ENCODE measurements at places on chromosomes 1 and 21. TPM values are rescaled to one million over a fixed set of nuclear protein-coding genes. Genes with fewer than 3 reads are reported as not detected.

Gene ELF3
- 0.43 TPM for total RNA-seq

DNA sequence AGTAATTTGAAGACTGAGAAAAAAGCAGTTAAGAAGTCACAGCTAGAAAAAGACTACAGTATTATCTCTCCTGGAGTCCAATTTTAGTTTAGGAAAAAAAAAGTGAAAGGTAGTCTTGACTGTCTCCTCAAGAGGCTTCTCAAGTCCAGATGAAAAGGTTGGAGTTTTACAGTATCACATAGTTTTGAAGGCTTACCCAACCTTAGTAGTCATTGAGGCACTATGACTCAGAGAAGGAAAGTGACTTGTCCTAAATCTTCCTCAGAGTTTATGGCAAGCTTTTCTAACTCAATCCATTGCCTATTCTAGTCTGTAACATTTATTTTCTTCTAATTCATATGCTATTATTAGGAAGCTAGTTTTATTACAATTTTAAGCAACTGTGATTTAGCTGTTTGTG is 174.9 kb downstream of the DPYD start:
- DNase-seq, result no peak

Gene RASAL2
- total RNA-seq, result 39.6 TPM

- DNase-seq, result no peak
Measured at GRCh38 chr1:201013031-201013485, 10.5 kb downstream of the KIF21B start.

DNA sequence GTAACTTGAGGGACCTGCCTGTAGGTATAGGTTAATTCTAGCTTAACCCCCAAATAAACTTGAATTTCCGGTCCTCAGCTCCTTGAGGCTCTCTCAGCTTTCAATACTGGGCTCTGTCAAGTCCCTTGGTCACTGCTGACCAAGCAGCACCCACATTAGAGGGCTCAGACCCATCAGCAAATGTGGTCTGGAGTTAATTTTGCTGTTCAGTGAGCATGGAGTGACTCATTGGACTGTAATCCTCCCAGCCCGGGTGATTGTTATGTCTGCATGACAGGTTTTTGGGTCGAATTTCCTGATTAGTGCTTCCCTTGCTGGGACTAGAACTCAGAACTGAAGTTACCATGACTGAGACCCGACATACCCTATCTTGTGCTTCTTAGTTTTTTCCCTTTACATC is 130.6 kb downstream of the URB2 start:
- no peak for DNase-seq

Gene ADARB1
- total RNA-seq, result 17.6 TPM

DNA sequence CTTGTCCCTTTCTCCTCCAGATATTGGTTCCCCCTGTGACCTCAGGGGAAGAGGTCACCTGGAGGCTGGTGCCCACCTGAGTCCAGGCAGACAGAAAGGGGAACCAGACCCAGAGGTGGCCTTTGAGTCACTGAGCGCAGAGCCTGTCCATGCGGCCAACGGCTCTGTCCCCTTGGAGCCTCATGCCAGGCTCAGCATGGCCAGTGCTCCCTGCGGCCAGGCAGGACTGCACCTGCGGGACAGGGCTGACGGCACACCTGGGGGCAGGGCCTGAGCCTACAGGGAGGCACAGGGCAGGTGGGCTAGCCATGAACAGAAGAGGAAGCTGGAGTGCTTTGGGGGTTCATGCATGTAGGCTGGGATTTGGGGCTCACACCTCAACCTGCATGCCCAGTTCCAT is 2.7 kb downstream of the TNFRSF14 start:
- no peak for DNase-seq

- DNase-seq, result no peak
Measured at GRCh38 chr1:50251702-50252101, 143.0 kb downstream of the ELAVL4 start.

Gene OLIG2
- not detected for total RNA-seq

GRCh38 chr1:187383366-187383765 is 554.6 kb downstream of the PLA2G4A start:
- DNase-seq, result no peak

DNA sequence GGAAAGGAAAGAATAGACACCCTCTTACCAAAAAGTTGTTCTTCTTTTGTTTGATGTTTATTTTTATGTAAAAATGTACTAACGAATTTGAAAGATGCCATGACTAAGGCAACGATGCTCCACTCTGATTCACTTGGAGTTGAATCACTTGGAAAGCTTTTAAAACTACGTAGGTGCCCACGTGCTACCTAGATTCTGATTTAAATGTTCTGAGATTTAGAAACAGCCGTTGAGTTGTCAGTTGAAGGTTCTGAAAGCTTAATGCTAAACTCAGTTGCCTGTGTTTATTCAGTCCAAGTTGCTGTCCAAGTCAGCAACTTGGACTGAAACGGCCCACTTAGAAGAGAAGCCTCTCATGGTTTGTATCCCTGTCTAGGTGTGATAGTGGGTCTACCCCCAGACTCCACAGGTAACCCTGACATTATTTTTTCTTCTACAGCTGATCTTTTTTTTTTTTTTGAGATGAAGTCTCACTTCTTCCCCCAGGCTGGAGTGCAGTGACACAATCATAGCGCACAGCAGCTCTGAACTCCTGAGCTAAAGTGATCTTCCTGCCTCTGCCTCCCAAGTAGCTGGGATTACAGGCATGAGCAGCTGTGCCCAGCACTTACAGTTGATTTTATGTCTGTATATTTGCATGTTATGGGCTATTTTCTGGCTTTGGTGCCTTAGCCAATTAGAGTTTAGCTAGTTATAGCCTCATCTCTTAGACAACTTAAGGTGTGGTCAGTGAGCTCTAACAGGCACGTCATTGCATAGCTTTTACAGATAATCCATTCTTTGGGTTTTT is 1.4 kb upstream of the VAMP4 start:
- DNase-seq, result peak; percentile 29

DNA sequence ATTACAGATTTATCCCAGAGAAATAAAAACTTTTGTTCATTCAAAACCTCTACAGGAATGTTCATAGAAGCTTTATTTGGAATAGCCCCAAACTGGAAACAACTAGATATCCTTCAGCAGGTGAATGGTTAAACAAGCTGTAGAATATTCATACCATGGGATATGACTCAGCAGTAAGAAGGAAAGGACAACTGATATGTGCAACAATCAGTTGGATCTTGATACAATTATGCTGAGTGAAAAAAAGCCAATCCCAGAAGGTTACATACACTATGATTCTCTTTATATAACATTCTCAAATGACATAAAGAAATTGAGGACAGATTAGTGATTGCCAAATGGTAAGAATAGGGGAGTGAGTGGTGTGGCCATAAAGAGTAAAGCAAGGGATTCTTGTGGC is 376.7 kb downstream of the S1PR1 start:
- DNase-seq, result no peak

Gene GUCA2A
- not detected for total RNA-seq

DNA sequence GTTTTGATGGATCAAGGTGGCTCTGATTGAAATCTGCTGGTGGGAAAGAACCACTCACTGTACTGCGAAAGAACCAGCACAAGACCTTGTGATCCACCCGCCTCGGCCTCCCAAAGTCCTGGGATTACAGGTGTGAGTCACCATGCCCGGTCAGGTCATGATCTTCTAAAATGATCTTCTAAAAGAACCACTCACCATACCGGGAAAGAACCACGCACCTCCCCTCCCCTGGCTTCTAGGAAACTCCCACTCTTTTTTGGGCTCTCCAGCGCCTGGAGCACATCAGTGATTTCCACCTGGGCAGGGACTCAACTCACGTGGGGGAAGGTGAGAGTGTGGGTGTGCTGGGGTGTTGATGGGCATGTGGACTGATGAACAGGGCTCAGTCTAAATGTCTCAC is 7.9 kb upstream of the RAB7B start:
- no peak for DNase-seq

DNA sequence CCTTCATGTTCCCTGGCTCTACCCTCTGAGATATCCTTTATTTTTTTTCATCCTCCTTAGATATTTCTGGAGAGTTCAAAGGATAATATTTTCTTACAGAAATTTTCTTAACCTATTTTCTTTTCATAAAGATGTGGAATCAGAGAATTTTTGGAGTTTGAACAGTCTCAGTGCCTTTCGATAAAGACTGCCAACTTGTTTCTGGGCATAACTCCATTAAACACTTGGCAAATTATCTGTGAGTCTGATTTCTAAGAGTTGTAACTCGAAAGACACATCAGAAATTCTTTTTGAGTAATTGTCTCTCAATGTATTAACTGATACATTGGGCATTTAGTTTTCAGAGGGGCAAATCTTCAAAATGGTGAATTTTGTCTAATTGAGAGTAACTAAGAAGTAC is 1255.6 kb downstream of the NCAM2 start:
- no peak for DNase-seq

Gene NTNG1
- 1.8 TPM for total RNA-seq

DNA sequence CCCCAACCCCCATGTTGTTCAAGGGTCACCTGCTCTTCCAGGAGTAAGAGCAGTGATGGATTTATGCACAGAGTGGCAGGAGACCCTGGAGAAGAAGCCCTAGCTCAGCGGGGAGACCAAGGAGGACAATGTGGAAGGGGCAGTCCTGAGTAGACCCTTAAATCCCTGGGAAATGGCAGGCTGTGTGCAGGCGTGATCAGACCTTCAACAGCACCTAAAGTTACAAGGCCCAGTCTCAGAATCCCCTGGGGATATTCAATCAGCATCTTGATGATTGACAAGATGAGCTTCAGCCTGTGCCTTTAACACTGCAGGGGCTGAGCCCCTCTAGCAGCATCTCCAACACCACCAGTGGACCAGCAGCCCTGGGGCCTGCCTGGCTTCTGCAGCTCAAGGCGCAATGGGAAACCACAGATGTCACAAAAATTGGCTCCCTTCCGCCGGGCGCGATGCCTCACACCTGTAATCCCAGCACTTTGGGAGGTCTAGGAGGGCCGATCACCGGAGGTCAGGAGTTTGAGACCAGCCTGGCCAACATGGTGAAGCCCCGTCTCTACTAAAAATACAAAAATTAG is 60.4 kb downstream of the IRF2BP2 start:
- no peak for DNase-seq

Gene EPHA2
- total RNA-seq, result 5.7 TPM

- peak; percentile 49 for DNase-seq
Measured at GRCh38 chr1:233613252-233614172, at the start of gene KCNK1. Gene KCNK1 (plus strand): TSS chr1:233614106. CDS start chr1:233614172, 66 bp downstream.

DNA sequence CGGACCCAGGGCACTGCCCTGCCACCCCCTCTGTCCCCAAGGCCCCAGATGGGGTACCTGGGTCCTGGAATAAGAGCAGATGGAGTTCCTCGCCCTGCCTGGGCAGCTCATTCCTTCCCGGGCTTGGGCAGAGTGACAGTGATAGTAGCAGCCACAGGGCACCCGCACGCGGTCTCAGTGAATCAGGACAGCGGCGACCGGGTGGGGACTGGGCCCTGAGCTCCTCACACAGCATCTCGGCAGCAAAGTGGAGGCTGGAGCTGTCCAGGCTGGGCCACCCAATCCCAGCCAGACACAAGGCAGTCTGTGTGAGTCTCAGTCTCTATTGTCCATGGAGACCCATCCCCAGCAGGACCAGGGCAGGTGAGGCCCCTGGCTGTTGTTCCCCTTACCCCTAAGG is 37.4 kb upstream of the CCDC27 start:
- DNase-seq, result no peak

Gene FAM151A
- 0.94 TPM for total RNA-seq

GRCh38 chr1:154821083-154821482 is 49.0 kb downstream of the KCNN3 start:
- no peak for DNase-seq

Gene C1orf210
- total RNA-seq, result not detected

GRCh38 chr1:164765557-164765956 is 206.6 kb downstream of the PBX1 start:
- no peak for DNase-seq

GRCh38 chr21:16741141-16741665 is 771.6 kb upstream of the CXADR start:
- no peak for DNase-seq

Gene TEDDM1
- not detected for total RNA-seq

Gene KISS1
- total RNA-seq, result 1.8 TPM

DNA sequence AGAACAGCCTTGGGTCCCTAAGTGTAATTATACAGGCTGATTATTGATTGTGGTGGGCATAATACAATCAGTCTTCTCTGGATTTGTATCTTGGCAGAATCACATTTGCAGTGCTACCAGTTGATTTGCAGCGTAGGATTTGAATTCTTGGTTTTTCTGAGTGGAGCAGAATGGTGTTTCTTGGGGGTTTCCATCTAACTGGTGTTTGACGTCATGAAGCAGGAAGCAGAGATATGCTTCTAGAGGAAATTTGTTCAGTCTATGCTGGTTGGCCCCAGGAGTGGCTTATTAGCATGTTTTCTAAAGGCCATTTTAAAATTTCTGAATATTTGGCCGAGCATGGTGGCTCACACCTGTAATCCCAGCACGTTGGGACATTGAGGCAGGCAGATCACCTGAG is 3.4 kb downstream of the CTTNBP2NL start:
- DNase-seq, result no peak

- no peak for DNase-seq
Measured at GRCh38 chr1:118337346-118337745, 152.3 kb upstream of the SPAG17 start.

Gene WNT4
- 0.55 TPM for total RNA-seq

DNA sequence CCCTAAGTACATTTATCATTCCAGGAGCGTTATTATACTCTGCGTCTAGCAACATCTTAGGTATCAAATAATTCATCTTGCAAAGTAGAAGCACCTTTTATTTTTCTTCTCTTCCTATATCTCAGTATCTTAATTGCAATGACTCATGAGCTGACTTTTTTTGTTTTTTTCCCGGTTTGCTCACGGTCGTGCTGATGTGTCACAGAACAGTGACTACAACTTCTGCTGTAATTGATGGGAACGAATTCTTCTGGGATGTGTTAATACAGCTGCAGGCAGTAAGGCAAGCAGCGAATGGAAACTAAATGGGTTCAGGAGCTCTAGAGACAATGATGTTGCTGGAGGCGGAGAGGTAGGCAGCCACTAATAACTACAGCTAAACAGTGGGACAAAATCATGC is 89.8 kb upstream of the TMPRSS15 start:
- no peak for DNase-seq

Gene CD5L
- 0.25 TPM for total RNA-seq

GRCh38 chr1:46205141-46205540 is 2.0 kb downstream of the LURAP1 start:
- no peak for DNase-seq

Data from testis (tissue), 5 donors.